Bronchial epithelial cell (primary cell): ENCODE measurements at places on chromosomes 12 and 14. TPM values are rescaled to one million over a fixed set of nuclear protein-coding genes. Genes with fewer than 3 reads are reported as not detected.

The CLEC9A gene
- total RNA-seq = not detected in 2 replicates

The RGS6 gene
- total RNA-seq = not detected in 2 replicates

The LALBA gene
- total RNA-seq = not detected in 2 replicates

The SLC7A7 gene
- 0.51 and 0.79 TPM in 2 replicates for total RNA-seq

The KRT2 gene
- not detected in 2 replicates for total RNA-seq
